ENCODE measurements at places on chromosomes 4 and X.

- peak; percentile 3 for DNase-seq
Measured at GRCh38 chr4:73573794-73574528, 46.3 kb downstream of the RASSF6 start.

DNA sequence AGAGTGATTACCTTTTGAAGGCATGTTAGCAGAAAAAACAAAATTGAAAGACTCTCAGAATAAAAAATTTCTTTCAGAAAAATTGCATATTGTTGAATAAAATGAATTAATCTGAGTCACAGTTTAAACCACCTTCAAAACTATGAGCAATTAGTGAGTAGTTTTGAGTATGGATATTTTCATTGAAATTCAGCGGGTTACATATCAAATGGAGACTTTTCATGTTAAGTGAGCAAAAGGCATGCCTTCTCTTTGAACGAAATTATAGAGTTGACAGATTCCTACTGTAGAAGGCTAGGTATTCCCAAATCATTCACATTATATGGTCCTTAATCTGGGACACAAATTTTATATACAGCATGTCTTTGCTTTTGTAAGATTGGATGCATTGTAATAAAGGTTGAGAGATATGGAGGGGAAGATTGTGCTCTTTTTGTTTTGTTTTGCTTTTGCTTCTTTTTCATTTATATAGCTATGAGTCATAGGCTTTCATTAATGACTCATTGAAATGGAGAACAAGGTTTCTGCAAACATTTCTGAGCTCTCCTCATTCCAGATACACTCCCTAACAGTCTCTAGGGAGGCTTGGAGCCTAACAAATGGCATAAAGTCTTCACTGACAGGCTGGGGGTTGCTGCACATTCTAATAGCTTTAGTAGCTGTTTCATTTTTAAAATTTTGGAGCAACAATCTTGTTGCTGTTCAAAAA is 21.6 kb downstream of the PCDH18 start:
- DNase-seq = no peak

DNA sequence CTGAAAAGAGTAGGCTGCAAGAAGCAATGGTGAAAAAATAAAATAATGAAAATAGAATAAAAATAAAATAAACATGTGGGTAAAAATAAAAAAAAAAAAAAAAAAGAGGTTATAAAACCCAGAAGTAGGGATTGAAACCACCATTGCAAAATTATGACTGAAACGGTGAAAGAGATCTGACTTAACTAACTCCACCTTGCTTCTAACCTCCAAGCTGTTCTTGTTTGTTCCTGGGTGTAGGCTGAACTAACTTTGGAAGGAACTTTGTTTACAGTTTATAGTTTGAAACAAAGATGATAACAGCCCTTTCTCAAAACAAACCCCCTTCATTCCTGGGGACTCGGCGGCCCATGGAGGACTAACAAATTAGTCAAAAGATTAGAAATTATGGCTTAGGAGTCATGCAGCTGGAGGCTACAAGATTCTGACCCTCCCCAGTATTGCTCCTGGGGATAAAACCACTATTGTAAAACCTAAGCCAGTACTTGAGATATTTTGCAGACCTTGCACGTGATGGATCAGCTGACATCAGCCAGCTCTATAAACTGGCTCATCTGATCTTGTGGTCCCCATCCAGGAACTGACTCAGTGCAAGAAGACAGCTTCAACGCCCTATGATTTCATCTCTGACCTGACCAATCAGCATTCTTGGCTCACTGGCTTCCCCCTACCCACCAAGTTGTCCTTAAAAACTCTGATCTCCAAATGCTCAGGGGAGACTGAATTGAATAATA is 30.4 kb downstream of the DDX60L start:
- peak; percentile 14 for DNase-seq

DNA sequence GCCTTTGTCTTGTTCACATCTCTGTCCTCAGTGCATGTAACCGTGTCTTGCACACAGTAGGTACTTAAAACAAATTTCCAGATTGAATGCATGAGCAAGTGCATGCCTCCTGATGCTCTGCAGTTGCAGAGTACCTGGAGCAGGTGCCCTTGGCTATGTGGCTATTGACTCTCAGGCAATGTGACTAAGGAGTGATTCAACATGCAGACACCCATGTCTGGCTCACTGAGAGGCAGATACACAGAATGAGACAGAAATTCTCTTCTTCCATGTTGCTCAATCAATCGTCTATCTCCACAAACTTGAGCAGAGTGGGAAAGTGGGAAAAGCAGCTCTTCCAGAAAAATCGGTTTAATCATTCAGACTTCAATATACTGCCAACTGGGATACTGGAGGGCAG is 111.0 kb downstream of the CHRDL1 start:
- no peak for DNase-seq

DNA sequence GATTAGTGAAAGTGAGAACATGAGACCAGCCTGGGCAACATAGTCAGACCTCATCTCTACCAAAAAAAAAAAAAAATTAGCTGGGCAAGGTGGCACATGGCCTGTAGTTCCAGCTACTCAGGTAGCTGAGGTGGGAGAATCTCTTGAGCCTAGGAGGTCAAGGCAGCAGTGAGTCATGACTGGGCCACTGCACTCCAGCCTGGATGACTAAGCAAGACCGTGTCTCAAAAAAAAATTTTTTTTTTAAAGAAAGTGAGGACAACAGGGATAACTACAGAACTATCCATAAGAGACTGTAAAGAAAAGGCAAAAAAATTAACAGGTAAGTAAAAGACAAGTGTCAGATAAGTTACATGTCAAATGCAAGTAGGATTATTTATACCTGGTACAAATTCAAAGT is 13.5 kb upstream of the SPP1 start:
- DNase-seq = no peak

DNA sequence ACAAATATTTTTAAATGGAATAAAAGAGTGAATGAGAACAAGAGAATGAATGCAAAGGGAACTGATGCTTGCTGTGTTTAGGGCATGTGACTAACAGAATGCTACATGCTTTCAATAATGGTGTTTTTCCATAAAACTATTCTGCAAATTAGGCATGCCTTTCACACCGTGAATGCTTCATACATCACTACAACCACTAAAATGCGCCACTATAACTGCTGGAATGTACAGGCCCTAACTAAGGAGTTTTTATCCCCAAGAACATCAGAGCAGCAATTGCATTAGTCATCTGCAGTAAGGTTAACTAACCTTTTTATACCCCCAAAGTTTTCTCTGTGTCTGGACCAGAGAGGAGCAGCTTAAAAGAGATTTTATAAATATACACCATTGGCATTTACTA is 190.4 kb downstream of the ARAP2 start:
- DNase-seq = no peak

- no peak for DNase-seq
Measured at GRCh38 chr4:123591875-123592274, 195.3 kb downstream of the SPRY1 start.

- no peak for DNase-seq
Measured at GRCh38 chrX:132956421-132957210, 1.8 kb downstream of the HS6ST2 start.

DNA sequence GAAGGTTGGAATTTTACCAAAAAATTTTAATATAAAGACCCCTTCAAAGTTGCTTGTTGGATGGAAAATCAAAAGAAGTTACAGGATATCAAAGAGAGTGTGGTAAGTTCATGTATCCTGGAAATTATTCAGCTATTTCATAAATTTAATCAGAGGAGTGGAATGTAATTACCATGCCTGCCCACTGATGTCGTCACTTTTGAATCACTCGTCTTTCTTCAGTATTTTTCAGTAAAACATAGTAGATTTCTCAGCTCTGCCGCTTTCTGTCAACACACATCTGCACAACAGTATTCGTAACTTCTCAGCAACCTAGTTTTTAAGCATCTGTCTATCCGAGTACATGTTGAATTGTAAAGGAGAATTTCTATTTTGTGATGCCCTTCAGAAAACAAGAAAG is 2163.0 kb upstream of the AGA start:
- DNase-seq = no peak

GRCh38 chr4:147768113-147768512 is 36.2 kb downstream of the ARHGAP10 start:
- DNase-seq = no peak

GRCh38 chr4:85792376-85793232 is 317.7 kb downstream of the ARHGAP24 start:
- no peak for DNase-seq

- DNase-seq = no peak
Measured at GRCh38 chr4:179110356-179110755, 1668.1 kb upstream of the AGA start.

DNA sequence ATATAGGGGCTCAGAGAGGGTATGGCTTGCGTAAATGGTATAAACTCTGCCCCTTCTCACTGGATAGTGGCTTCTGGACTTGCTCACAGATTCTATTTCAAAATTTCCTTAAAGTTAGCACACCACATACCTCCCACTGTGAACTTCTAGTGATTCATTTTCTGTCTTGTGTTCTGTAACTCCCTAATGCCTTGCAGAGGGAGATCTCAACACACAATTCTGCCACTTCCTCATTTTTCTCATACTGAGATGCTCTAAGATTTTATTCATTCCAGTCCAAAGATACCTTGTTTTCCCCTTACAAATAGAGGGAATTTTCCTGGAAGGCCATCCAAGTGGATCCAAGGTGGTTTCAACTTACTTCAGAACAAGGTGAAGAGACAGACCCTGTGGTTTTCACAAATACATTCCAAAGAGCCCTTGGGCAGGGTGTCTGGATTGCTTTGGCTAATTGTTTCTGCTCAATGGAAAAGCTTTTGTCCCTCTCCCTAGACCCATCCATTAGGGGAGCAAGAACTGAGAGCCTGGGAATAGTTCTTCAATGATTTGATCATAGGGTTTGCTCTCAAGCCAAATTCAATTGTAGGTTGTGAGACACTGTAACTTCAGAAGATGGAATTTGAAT is 52.1 kb upstream of the CAPN6 start:
- DNase-seq = no peak

DNA sequence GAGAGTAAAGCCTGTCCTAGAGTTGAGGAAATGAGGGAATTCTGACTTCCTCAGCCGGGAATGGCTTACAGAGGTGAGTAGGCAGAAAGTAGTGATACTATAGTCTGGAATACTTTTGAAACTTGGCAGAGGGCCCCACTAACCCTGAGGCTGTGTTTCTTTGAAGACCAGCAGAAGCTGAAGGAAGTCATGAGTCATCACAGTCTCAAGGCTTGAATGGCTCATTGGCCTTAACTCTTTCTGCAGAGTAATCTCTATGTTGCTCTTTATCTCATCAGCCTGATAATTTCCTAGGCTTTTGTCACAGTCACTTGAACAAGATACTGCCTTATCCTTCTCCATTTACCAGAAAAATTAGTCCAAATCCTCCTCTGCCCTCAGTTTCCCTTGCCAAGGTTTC is 80.8 kb downstream of the ANKRD50 start:
- DNase-seq = no peak

DNA sequence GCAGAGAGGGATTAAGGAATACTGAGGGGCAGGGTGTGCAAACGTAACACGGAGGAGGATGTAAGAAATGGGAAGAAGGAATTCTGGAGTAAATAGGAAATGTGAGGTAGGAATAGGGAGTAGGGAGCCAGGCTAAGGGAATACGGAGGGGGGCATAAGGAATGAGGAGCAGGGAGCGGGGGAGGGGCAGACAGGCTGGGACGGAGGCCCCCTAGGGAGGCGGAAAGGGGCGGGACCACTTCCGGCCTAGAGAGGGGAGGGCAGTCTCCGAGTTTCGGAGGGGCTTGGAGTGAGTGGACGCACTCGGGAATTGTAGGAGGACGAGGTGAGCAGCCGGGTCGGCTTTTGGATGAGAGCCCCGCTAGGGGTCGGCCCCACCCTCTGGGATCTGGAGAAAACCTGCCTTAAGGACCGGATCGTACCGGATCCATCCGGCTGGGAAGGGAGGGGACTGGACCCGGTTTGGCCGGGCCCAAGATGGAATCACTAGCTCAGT is 612 bp downstream of the MAGED2 start:
- peak; percentile 33 for DNase-seq

DNA sequence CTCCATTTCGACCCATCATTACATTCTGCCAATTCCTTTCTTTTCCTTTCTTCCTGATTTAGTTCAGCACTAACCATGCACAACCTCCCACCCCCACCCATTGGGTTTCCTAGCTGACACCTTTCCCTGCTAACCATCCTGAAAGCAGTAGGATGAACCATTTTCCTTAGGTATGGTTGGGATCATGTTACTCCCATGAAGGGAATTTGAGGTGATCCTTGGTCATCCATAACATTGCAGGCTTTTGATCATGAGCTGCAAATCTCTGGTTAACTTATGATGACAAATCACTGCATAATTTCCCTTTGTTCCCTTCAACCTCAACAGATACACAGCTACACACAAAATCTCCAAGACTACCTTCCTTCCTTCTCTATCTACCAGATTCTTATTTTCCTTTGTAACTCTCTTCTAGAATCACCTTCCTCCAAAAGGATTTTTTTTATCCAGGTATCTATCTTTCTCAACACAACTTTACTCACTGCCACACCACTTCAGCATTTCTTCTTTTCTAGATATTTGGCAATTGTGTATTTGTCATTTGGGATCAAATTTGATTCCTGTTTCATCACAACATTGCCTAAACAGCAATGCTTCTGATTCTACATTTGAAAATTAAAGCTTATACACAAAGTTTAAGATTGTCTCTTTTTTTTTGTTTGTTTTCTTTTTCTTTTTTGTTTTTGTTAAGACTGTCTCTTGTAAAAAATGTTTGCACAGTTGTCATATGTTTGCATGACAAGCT is 145.1 kb downstream of the RBM47 start:
- no peak for DNase-seq

GRCh38 chr4:37989398-37990260 is 29.4 kb downstream of the PTTG2 start:
- DNase-seq = no peak

- no peak for DNase-seq
Measured at GRCh38 chrX:13836575-13836974, 19.7 kb upstream of the GPM6B start.

DNA sequence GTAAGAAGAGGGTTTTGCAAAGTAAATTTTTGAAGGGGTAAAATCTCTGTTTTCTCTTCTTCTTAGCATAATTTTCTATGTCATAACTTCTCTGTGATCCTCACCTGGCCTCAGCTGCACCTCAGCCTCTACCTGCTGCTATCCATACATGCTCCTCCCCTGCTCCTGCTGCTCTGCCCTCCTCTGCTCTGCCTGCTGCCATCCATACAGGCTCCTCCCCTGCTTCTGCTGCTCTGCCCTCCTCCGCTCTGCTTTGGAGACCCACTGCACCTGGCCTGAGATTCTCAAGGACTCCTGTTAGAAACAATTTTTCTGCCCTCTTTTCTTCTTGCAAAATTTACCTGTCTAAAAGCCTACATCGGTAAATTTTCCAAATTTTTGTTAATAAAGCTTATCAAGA is 388.6 kb upstream of the PITX2 start:
- DNase-seq = no peak

GRCh38 chr4:3311489-3312171 is 18.8 kb downstream of the RGS12 start:
- no peak for DNase-seq

GRCh38 chr4:98617358-98618047 is 40.9 kb downstream of the TSPAN5 start:
- no peak for DNase-seq

- DNase-seq = peak; percentile 66
Measured at GRCh38 chr4:139301821-139302611, at the start of gene NDUFC1. TSS of gene NDUFC1 (minus strand) at chr4:139302477. CDS start at chr4:139295798, 6,679 bp downstream.

DNA sequence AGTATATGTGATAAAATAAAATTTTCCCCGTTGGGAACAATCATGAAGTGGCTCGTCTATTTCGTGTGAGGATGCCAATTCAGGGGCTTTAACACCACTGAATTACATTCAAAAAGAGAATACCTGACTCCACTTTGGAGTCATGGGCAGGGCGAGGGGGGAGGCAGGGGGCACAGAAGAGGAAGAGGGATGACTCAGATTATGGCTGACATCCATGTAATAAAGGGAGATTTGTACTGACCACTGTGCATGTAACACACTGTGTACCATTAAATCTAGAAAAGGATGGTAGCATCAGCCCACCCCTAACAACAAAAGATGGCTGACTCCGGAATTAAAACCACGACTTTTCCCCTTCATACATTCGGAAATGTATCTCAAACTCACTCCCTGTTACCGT is 1.3 kb downstream of the SLC9A7 start:
- no peak for DNase-seq
